ENCODE measurements at places on chromosomes 5 and 9.

DNA sequence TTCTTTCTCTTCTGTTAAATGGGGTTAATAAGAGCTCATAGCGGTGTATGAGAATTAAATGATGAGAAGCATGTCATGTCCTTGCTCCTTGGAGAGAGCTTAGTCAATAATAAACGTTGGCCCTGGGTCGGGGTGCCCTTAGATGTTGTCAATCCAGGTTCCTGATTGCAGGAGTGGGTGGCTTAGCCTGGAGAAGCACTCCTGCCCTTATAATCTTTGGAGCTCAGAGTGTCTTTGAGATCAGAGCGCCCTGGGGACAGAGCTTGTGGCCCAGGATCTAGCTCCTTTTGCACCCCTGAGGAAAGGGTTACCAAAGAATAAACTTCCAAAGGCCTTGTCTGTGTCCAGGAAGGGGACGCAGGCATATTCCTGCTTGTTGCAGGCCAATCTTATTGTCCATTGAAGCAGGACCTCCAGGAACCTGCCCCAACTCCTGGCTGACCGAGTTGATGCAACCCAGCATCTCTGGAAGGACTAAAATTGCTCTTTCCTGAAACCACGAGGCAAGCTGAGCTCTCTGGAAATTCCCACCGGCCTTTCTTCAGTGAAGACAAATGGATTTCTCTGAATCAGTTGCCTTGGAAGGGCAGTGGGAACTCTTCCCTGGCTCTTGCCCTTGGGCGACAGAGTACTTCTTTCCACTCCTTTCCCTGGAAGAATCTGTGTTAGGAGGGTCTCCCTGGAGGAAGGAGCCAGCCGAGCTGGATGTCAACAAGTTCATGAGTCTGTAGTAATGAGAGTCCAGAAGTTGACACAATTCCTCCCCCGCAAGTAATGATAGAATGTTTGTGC is 6.4 kb upstream of the AMBP start:
- no peak for DNase-seq

- DNase-seq = no peak
Observed at GRCh38 chr9:87657190-87657589, 68.7 kb upstream of the CTSL start.

DNA sequence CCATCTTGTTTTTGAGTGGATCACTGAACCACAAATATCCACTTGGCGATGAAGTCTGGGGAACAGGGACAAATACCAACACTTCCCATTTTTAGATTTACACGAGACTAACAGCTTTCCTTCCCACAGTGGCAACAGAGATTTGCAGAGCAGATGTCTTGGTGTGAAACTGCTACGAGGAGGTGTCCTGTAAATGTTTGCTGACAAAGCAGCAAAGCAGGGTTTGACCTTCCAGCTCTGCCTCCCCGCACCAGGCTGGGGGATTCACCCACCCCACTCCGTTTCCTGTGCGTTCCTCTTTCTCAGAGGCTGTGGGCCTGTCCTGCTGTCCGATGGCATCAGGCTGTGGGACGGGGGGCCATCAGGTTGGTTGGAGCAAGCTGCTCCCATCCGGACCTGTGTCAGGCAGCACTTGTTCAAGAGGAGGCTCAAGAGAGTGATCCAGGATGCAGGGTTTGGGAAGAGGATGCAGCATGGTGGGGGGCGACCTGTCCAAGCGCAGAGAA is 693 bp upstream of the RGS3 start:
- no peak for DNase-seq

- no peak for DNase-seq
Observed at GRCh38 chr5:168179192-168179593, 112.3 kb upstream of the WWC1 start.

DNA sequence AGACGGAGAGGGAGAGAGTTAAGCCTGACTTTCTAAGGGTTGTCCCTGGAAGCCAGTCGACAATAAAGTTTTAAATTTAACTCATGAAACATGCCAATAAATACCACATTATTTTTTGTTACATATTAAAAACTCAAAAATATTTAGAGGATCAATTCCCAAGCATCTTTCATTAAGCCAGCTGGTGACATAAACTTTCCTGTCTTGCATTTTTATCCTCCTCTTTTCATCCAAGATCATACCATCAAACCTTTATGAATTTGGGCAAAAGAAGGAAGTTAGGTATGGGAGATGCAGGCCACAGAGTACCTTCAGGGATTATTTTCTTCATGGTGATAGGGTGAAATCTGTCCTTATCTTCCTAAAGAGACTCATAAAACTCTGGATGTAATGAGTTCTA is 178.3 kb upstream of the FBXL17 start:
- no peak for DNase-seq

- DNase-seq = no peak
Observed at GRCh38 chr5:55626790-55627189, 85.3 kb downstream of the SLC38A9 start.

DNA sequence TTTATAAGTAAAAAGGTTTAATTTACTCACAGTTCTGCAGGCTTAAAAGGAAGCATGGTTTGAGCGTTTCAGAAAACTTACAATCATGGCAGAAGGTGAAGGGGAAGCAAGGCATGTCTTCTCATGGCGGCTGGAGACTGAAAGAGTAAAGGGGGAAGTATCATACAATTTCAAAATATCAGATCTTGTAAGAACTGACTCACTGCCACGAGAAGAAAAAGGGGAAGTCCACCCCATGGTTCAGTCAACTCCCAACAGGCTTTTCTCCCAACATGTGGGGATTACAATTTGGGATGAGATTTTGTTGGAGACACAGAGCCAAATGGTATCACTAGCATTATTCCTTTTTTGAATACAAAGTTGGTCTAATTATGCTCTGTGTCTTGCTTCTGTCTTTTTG is 627.9 kb upstream of the ST8SIA4 start:
- DNase-seq = no peak

DNA sequence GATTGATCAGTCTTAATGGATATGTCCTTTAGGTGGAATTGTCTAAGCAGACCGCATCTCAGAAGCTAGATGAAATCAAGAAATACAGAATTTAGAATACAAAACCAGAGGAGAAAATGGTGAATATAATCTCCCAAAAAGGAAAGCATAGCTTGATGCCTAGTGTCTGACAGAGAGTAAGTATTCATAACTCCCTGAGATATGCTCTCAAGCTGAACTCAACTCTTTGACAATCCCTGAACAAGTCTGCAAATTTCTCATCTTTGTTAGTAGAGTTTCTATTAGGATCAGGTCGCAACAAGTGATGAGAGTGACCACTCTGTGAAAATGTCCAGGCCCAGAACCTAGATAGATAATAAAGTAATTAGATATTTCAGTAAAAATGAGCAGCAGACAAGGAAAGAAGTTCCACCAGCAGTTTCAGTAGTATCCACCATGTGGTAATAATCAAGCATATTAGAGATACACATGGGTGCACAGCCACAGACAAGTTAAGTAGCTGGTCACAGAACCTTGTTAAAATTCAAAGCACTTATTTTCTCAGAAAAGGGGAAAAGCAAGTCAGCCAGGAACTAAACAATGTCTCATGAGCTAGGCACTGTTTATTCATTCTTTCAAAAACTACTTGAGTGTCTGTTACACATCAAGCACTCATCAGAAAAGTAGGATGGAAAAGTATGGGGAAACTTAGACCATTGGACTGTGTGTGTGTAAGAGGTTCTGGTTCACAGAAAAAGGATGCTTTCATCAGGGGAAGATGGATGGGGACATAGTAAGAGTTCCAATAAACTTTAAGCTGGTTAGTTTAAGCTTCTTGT is 481.5 kb upstream of the TUSC1 start:
- no peak for DNase-seq

DNA sequence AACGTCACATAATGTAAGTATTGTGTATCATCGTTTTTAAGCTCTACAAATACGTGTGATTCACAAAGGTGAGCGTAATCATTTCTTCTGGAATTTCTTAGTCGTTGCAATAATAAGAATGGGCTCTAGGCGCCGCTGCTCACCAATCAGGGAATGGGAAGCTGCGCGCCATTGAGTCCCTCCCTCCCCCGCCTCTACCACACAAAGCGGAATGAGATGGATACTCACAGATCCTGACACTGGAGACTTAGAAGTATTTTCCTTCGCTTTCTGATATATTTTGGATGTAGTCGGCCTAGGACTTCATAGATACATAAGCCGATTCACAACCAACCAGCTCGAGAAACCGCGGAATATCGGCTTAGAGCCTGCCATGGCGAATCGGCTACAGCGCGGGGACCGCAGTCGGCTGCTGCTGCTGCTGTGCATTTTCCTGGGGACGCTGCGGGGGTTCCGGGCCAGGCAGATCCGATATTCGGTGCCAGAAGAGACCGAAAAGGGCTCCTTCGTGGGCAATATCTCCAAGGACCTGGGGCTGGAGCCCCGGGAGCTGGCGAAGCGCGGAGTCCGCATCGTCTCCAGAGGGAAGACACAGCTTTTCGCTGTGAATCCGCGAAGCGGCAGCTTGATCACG is at the start of gene PCDHGA11:
TSS of gene PCDHGA11 (plus strand) at position 197 of the 634 bp plus-strand sequence. CDS start at position 374, 177 bp downstream.
- no peak for DNase-seq

DNA sequence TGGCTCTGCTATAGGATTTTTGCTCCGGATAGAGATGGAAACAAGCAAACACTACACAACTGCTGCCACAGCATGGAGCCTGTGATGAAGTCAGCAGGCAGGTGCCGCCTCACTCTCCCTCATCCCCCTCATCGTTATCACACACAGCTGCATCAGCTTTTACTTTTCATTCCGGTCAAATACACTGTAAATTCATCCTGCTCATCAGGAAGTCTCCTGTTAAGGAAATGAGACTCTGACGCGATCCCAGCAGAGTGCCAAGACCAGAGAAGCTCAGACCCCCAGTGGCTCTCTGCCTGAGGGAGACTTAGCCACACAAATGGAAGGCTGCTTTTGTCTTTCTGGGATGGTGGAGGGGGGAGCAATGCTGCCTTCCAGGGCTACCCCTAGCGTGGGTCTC is 270.2 kb downstream of the ELAVL2 start:
- no peak for DNase-seq

DNA sequence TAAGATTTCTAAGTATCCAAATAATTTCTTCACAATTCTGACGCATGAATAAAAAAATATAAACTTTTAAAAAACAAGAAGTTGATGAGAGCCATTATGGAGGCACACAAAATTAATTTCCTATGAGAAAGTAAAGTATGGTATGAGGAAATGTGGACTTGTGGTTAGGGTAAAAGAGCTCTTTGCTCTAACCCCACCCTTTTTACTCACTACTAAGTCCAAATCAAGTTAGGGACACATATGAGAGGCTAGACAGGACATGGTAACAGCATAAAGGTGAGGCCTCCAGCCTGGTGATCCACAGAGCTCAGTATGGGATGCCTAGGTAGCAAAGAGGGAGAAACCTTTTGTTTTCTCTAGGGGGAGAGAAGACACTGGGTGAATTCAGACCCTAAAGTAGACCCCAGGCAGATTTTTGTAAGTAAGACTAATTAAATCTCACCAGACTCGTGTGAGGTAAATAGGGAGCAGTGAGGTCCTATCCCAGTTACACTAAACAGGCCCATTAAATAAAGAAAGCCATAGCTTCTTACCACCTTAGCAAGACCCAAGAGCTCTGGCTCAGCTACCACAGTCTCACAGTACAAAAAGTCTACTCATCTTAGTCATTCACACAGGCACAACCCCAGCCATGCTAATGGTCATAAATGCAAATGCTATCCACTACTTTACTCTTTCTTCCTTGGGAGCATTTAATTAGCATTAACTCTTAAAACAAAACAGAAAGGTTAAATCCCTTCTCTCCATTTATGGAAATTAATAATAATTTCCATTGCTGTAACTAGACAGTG is 42.6 kb downstream of the MLLT3 start:
- DNase-seq = no peak

DNA sequence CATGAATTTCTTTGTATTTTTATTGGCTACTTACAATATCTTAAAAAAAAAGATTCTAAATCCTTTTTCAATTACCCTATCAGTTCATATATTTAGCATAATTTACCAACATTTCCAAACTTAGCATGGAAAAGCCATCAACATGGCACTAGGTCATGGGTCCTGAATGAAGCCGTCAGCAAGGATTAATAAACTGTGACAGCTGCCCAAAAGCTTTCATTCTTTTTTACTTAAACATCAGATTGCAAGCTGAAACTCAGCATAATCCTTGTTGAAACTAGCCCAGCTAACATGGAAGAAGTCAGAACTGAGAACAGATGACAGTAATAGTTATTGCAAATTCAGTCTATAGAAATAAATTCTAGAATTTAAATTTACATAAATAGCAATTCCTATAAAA is 209.8 kb downstream of the ADAMTS6 start:
- DNase-seq = no peak

GRCh38 chr5:32505756-32506155 is 61.2 kb upstream of the ZFR start:
- no peak for DNase-seq

- DNase-seq = no peak
Observed at GRCh38 chr5:200985-201384, 9.7 kb downstream of the LRRC14B start.

GRCh38 chr9:110036286-110036685 is 171.7 kb downstream of the C9orf152 start:
- no peak for DNase-seq

DNA sequence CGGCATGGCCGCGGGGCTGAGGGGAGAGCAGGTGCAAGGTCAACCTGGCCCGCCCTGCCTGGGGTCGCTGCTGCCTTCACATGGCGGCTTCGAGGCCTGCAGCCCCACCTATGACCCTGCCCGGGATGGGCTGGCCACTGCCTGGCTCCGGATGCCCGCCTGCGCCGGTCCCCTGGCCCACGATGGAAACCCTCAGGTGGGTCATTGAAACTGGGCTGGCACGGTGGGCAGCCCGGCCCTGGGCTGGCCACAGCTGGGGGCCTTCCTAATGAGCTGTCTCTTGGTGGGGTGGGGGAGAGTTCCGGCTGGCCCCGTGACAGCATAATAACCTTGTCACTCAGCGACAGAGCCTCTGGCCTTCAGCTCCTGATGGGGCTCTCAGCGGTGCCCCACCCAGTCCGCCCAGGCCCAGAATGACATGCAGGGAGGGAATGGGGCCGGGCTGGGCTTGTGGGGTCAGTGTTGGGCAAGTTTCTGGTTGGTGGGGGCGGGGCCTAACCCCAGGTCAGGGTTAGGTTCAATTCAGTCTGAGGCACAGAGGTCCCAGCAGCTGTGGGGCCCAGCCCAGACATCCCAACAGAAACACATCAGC is at the start of gene CCDC187:
TSS of gene CCDC187 (minus strand) at position 270 of the 592 bp plus-strand sequence. CDS start at position 6, 264 bp downstream.
- DNase-seq = no peak

DNA sequence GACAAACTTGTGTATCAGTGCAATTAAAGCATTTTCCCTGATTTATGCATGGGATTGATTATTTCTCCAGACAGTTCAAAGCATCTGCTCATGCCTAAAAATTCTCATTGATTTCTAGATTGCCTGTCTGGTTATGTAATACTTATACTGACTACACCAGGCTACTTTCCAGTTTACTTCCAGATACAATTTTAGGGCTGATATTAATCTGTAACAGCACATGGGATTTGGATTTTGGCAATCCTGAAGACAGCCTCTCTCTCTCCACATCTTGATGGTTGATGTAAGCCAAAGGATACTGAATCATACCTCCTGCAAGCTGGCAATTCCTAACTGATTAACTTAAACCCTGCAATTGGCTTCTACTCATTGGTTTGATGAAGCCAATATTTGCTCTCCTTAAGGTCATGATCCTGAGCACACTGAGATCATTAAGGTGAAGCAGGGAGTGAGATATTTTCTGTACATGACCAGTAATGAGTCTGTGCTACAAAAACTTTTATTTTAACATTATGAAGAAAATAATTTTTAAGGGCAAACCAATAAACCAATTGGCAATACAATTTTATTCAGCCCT is 25.7 kb upstream of the FBXL7 start:
- DNase-seq = no peak

GRCh38 chr9:114300846-114301797 is 21.8 kb upstream of the ORM1 start:
- no peak for DNase-seq

GRCh38 chr9:13139641-13140171 is 139.8 kb downstream of the MPDZ start:
- DNase-seq = peak; percentile 57

GRCh38 chr5:133292300-133292699 is 240.5 kb downstream of the HSPA4 start:
- no peak for DNase-seq
